ENCODE measurements at places on chromosomes 5 and 9. TPM values are rescaled to one million over a fixed set of nuclear protein-coding genes. Genes with fewer than 3 reads are reported as not detected.

The PCDHB9 gene
- total RNA-seq = 1.0 TPM

- DNase-seq = no peak
Measured at GRCh38 chr5:106028314-106028713, 1642.4 kb downstream of the EFNA5 start.

The FAM151B gene
- total RNA-seq = 4.0 TPM

- DNase-seq = no peak
Measured at GRCh38 chr5:83084336-83084735, 7.0 kb downstream of the XRCC4 start.

GRCh38 chr9:106947106-106947900, 84.3 kb downstream of the ZNF462 start:
- no peak for DNase-seq

The MYO10 gene
- total RNA-seq = 21.2 TPM
